ENCODE measurements at places on chromosomes 13 and 19.
A peak's percentile ranks its signal among the peaks of the same experiment; 100 is the strongest.

GRCh38 chr19:34220472-34221063 lies 33.8 kb upstream of the GARRE1 start:
- DNase-seq: peak; percentile 54

DNA sequence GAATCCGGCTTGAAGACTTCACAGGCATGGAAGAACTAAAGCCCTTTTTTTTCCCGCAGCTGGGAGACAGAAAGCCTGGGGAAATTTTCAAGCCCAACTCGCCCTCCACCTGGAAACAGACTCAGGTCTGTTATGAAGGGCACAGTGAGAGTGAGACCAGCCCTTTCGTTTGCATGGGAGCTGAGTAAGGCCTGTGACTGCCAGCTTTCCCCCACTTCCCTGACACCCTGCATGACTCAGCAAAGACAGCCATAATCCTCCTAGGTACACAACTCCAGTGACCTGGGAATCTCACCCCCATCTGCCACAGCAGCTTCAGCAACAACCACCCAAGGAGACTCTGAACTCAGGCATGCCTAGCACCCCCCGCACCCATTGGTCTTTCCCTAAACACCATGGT lies 87.6 kb upstream of the ZNF91 start:
- no peak for DNase-seq

DNA sequence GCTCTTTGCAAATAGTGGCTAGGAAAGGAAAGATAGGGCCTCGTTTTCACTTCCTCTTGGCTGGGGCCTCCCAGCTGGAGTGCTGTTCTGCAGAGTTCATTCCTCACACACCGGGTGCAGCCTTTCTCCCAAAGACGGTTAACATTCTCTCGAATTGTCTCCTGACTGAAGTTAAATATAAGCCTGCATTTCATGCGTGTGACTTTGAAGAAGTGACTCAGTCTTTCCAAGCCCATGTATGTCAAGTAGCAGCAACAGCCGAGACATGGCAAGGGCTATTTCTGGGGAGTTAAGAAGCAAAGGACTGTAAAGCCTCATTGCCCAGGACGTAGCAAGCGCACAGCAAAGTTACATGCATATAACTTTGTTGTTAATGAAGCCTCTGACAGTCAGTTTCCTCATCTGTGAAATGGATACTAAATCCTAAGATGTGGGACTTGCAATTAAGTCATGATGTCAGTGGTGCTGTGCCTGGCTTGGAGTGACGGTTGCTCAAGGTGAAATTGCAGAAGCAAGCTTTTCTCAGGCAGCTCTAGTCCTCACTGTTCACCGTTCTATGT lies 502.4 kb downstream of the MYO16 start:
- DNase-seq: no peak

GRCh38 chr19:1847348-1847683 lies 967 bp downstream of the REXO1 start:
- no peak for DNase-seq

DNA sequence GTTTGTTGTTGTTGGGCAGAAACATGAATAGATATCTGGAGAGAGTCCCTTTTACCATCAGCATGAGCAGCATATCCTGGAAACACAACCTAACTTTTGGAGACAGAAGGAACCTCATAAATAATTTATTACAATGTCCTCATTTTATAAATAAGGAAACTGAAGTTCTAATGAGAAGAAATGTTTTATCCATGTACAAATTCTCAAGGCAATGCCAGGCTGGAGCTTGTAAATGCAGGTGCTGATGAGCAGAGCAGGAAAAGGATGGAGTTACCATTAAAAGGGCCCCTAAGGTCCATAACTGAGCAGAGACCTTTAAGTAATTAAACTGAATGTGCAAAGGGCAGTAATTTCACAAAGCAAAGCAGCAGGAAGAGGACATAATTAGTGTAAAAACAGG lies 17.3 kb downstream of the LCP1 start:
- no peak for DNase-seq

DNA sequence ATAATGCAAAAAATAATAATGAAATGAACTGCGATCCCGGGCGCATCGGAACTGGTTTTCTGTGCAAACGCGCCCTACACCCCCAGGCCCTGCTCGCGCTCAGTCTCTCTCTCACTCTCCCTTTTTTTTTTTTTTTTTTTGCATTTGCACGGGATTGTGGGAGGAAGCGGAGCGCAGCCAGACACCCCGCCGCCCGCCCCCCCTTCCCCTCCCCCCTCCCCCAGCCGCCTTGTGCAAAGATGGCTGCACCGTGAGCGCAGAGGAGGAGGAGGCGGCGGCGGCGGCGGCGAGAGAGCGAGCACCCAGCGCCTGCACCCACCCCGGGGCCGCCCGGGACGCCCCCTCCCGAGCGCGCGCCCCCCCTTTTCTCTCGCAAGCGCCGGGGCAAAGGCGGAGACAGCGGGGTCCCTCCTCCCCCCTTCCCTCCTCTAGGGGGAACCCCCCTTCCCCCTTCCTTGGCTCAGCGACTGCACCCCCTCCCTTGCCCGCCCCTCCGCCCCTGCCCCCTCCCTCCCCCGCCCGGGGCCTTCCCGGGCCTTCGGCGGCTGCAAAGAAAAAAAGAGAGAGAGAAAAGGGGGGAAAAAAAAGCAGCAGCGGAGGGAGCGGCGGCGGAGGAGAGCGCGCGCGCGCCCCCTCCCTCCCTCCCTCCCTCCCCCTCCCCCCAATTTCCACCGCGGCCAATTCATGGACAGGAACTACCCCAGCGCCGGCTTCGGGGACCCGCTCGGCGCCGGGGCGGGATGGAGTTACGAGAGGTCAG lies at the start of gene PRR12:
Gene PRR12 (plus strand): TSS at position 212 of the 760 bp plus-strand sequence. CDS start 473 bp downstream, at position 685.
- DNase-seq: no peak

DNA sequence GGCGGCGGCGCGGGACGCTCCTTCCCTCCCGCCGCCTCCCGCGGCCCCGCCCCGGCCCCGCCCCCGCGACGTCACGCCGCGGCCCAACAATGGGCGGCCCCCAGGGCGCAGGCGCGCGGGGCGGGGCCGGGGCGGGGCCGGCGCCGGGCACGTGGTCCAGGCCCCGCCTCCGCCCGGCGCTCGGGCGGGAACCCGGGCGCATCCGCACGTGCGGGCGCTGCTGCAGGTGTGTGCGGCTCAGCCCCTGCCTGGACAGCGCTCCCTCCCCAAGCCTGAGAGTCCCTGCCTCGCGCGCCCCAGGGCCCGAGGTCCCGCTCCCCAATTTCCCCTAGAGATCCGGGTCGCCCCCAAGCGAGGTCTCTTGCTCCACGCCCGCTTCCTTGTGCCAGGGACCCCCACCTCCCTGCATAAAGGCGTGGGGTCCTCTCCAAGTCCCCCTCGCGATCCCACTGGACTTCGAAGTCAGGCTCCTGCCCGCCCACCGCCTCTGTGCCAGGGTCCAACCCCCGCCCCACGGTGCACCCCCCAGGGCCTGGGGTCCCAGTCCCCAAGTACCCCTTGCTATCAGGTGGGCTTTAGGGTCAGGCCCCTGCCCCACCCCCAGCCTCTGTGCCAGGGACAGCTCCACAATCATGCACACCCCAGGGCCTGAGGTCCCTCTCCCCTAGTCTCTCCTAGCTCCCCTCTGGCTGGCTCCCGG lies at the start of gene MEX3D:
Gene MEX3D (minus strand): TSS at position 6 of the 700 bp plus-strand sequence. CDS start 267 bp downstream, outside the sequence.
- DNase-seq: no peak

GRCh38 chr19:42251572-42252358 lies 3.2 kb downstream of the ERF start:
- no peak for DNase-seq

- no peak for DNase-seq
These were observed 41.7 kb upstream of the EHD2 start for GRCh38 chr19:47671499-47671898.

GRCh38 chr13:71240911-71241310 lies 626.1 kb downstream of the DACH1 start:
- peak; percentile 6 for DNase-seq

DNA sequence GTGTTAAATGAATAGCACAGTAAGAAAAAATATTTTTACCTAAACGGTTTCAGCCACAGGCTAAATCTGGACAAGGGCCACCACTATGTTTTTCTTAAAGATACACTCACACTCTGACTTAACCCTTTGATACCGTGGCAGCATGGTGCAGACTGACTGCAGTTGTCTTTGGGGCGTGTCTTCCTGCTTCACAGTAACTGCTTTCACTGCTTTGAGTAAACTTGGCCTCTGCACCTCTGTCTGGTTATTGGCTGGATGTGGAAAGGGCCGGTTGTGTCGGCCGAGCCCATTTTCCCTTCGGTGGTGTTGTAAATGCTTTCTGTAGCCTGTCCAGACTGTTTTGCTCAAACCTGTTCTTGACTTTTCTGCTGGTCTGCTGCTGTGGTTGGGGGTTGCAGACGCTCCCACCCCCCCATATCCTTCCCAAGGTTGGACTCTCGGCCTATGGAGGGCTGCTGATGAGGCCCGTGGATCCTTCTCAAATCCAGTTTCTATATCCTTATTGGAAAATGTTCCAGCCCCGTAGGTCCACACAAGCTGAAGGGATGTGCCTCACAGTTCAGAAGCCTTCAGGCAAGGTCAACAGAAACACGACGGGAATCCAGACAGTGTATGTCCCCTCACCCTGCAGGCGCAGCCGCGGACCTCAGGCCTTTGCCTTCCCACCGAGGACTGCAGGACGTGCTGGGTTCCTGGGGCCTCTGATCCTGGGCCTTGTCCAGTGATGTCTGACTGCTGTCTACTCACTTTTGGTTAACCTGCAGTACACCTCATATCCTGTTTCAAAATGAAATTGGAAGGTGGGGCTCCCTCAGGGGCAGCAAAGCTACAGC lies 90.2 kb upstream of the RNF113B start:
- DNase-seq: no peak

- no peak for DNase-seq
These were observed 50.4 kb downstream of the MYO9B start for GRCh38 chr19:17125728-17126677.

DNA sequence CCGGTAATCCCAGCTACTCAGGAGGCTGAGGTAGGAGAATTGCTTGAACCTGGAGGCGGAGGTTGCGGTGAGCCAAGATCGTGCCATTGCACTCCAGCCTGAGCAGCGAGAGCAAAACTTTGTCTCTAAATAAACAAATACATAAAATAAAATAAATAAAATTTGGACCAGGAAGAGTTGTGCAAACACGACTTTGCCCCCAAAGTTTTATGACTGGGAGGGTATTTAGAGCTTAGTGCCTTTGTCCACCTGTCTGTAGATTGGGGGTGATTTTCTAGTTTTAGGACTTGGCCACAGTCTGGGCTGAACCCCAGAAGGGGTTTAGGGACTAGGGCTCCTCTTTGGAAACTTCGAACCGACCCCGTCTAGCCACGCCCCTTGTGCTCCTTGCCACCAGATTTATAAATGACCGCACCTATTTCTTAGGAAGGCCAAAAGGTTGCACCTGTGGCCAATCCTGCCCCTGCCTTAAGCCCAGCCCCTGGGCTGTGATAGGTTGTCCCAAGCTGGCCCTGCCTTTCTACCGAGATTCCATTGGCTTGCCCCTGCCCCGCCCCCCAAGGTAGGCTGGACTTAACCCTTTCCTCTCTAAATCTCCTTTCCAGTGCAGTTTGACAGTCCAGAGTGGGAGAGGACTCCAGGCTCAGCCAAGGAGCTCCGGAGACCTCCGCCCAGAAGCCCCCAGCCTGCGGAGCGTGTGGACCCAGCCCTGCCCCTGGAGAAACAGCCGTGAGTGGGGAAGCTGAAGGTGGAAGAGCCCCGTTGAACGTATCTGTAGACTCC lies 5.3 kb downstream of the SHD start:
- DNase-seq: no peak

DNA sequence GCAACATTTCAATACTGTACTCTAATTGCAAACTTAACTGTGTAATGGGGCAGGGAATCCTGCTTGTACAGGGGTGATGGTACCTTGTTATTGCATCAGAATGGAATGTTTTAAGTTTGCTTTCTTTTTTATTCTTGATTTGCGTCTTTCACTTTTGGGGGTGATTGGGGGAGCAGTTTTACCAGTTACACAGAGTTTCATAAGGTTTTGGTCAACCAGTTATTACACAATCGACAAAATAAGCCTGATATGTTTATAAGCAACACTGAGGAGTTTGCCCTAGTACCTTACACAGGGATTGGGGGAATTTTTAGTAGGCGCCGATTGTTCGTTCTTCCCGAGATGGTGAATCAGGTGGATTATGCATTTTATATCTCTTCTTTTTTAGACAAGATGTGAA lies 2.7 kb downstream of the KLF5 start:
- no peak for DNase-seq

GRCh38 chr19:15282311-15282705 lies 50.0 kb downstream of the BRD4 start:
- no peak for DNase-seq

- no peak for DNase-seq
These were observed 2.7 kb downstream of the PSG8 start for GRCh38 chr19:42762789-42763188.

GRCh38 chr19:50803633-50804419 lies 13.6 kb downstream of the ACP4 start:
- DNase-seq: no peak

GRCh38 chr13:81246556-81246955 lies 905.6 kb upstream of the SPRY2 start:
- no peak for DNase-seq

DNA sequence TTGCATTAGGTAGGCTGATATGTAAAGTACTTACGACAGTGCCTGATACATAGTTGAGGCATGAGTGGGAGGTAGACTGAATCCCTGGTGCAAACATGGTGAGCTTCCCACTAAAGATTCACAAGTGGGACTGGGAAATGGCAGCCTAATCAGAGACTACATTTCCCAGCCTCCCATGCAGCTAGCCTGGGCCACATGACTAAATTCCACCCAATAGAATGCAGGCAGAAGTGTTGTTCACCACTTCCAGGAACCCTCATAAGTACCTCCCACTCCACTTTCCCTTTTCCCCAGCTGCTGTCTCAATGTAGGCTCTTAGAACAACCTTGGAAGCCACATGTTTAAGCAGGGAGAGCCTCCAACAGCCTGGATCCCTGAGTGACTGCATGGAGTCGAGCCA lies 104.9 kb downstream of the CACNA1A start:
- peak; percentile 5 for DNase-seq

DNA sequence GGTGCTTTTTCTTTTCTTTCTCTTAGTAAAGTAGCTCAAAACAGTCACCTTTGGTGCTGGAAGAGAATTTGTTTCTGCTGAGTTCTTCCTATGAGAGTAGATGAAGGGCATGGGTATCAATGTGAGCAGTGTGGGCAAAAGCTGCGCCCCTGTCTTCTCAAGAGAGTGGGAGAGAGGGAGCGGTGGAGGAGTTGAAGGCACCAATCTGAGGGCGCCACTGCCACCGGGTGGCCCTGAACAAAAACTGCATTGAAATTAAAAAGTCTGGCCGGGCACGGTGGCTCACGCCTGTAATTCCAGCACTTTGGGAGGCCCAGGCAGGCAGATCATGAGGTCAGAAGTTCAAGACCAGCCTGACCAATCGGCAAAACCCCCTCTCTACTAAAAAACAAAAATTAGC lies 28.7 kb upstream of the EPHX3 start:
- no peak for DNase-seq

DNA sequence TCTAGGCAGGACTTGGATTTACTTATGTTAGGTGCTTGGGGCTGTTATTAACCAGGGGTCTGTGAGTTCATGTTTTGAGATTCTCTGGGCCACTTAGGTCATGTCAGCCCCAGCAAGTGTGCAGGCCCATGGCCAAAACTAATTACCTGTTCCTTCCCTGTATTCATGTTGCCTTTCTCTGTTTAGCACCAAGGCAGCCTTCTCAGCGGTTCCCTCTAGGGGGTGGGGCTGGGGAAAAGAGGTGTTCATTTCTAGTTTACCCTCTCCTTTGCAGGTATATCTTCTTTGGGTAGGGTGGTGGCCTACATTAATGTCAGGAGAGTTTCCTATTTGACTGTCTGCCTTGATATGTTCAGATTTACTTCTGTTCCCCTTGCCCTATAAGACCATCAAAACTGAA lies 61.7 kb downstream of the PDS5B start:
- no peak for DNase-seq
